Heart left ventricle (tissue), 16 donors: ENCODE measurements at places on chromosomes 6 and 20. TPM values are rescaled to one million over a fixed set of nuclear protein-coding genes. Genes with fewer than 3 reads are reported as not detected.

DNA sequence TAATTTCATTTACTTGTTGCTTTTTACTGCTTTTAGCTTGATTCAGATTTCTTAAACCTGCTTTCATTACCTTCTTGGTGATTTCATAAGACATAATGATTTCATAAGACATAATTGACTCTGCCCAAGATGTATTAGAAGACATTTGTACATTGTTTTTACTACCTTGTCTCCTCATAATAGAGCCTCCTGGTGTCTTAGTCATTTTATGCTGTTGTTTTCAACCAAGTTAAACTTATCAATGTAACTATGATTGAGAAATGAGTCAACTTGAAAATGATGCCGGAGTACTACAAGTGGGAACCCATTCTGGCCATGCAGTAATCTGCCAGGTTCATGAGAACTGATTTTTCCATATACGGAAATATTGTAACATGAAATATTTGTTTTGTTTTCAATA is 573.6 kb downstream of the MMUT start:
- no peak for DNase-seq

The RGS17 gene
- 0.23 TPM for total RNA-seq

GRCh38 chr20:5848711-5849505 is 98.7 kb downstream of the SHLD1 start:
- DNase-seq, result no peak

GRCh38 chr6:53866226-53866625 is 71.4 kb downstream of the LRRC1 start:
- DNase-seq, result no peak

The MATN4 gene
- not detected for total RNA-seq

DNA sequence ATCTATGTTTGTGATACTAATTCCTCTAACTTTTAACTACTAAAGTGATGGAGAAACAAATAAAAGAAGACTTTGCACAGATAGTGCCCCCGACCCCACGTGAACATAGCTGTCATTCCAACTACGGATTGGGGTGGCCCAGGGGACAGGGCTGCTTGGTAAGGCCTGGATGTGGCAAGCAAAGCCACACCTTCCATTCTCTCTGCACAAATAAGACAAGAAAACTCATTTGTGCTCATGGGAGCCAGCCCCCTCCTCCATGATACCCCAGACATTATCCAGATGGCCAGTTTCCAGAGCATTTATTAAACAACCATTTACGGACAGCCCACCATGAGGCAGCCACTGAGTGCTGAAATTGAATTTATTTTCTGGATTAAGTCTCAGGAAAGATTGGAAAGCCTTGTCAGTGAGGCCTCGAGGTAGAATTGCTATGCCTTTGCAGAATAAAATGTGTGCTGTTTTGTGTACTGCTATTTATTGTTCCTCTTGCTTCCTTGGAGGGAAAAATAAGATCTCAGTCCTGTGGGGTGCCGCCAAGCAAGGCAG is 151.2 kb downstream of the UNC5CL start:
- no peak for DNase-seq

GRCh38 chr6:45736134-45736533 is 279.5 kb downstream of the CLIC5 start:
- DNase-seq, result no peak

The TMEM244 gene
- not detected for total RNA-seq

DNA sequence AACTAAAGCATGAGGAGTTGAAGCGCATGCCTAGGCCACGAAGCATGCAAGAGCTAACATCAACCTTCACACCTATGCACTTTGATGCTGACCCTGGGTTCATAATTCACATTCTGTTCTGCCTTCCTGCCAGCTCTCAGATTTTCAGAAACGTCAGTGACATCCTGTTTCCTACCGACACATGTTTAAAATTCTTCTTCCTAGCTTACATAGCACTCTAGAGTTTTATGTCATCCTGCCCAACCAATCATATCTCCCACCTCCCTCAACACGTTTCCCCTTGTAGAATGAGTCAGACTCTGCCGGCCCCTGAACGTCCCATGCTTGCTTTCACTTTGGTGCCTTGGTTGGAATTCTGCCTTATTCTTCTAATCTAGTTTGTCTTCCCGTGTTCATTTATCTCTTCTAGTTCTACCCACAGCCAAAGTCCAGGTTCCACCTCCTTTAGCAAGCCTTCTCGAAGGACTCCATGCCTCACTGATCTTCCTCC is 97.2 kb upstream of the MAP7 start:
- DNase-seq, result peak; percentile 38

DNA sequence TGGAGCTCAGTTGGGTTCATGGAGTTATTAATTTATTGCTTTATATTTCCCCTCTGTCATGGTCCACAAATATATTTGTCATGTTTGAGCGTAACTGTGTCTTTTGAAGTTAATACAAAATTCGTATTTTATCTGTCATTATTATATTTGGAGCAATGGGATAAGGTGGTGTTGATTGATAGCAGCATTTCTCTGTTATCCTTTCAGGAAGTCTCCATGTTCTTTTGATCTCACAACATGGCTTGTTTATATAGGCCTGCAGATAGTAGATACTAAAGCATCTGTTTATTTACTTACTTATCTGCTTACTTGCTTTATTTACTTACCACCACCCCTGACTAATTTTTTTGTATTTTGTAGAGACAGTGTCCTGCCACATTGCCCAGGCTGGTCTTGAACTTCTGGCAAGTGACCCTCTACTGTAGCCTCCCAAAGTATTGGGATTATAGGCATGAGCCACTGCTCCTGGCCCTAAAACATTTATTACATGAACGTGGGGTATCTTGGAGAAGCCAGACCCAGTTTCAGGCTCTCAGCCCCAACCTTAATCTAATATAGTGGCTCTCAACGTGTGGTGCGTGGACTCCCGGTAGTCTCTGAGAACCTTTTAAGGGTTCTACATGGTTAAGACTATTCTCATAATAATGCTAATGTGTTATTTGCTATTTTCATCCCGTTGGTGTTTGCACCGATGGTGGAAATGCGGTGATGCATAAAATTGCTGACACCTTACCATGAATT is 104.2 kb downstream of the NCOA3 start:
- DNase-seq, result no peak

The SAMHD1 gene
- 164 TPM for total RNA-seq

The IL20RA gene
- total RNA-seq, result 6.9 TPM

The KCNK16 gene
- not detected for total RNA-seq

The TTBK1 gene
- total RNA-seq, result 0.27 TPM

DNA sequence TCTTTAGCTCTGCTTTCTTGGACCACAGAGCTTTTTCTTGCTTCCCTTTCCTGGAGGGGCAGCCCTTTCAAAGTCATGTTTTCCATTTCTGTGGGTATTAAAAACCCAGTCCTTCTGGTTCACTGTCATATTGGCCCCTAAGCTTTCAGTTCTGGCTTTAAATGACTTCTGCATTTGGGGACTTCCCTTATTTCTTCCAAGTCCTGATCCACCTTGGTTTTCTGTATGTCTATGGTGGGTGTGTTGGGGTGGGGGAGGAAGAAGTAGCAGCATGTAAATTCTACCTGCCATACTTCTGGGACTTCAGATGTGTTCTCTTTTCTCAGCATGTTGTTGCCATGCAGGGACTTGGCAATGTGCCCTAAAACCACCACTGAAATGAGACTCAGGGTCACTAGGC is 77.1 kb upstream of the EMILIN3 start:
- no peak for DNase-seq

GRCh38 chr6:41578217-41579087 is 32.3 kb downstream of the FOXP4 start:
- DNase-seq, result no peak

The KCNQ2 gene
- not detected for total RNA-seq

DNA sequence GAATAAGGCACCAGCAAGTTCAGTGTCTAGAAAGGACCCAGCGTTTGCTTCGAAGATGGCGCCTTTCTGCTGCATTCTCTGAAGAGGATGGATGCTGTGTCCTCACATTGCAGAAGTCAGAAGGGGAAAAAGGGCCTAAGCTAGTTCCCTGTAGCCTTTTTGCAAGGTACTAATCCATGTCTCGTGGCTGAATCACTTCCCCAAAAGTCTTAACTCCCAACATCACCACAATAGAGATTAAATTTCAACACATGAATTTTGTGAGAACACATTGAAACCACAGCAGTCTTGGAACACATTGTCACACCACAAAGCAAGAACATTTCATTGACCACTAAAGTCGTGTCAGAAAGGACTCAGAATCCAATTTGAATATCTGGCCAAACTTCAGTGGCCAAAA is 42.1 kb downstream of the KLHL31 start:
- no peak for DNase-seq

GRCh38 chr20:2742431-2742830 is 49.9 kb downstream of the EBF4 start:
- no peak for DNase-seq

DNA sequence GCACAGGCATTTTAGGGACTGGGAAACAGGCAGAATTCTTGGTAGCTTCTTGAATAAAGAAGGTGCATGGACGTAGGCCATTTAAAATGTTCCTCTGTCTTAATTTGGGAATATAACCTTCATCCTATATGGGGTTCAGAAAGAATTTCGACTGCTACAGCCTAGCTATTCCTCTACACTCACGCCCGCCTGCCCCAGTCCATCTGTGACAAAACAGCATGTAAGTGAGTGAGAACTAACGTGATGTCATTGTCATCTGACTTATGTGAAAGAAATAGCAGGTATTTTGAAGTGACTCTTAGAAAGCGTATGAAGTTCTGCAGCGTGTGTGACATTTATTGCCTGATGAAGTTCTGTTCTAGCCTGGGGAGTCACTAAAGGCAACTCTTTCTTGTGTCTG is 52.2 kb upstream of the SLC22A1 start:
- DNase-seq, result no peak

- DNase-seq, result no peak
These were observed 42.8 kb upstream of the UBR2 start for GRCh38 chr6:42520786-42521607.

The OPN5 gene
- not detected for total RNA-seq

GRCh38 chr6:33076406-33076934 is 680 bp downstream of the HLA-DPB1 start:
- no peak for DNase-seq

DNA sequence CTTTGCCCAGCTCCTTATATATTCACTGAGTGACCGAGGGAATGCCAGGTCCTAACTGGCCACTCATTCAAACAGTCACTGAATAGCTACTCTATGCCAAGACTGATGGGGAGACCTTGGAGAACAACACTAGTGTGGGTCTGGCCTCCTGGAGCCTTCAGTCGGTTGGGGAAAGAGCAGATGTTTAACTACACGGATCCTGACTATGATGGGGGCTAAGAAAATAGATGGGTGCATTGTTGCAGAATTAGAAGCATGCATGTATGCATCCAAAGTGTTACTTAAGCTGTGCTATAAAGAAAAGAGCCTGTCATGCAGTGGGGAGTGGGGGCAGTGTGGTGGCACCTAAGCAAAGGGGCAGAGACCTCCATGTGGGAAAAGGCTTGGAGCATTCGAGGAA is 6.5 kb downstream of the FKBP1A start:
- DNase-seq, result no peak

DNA sequence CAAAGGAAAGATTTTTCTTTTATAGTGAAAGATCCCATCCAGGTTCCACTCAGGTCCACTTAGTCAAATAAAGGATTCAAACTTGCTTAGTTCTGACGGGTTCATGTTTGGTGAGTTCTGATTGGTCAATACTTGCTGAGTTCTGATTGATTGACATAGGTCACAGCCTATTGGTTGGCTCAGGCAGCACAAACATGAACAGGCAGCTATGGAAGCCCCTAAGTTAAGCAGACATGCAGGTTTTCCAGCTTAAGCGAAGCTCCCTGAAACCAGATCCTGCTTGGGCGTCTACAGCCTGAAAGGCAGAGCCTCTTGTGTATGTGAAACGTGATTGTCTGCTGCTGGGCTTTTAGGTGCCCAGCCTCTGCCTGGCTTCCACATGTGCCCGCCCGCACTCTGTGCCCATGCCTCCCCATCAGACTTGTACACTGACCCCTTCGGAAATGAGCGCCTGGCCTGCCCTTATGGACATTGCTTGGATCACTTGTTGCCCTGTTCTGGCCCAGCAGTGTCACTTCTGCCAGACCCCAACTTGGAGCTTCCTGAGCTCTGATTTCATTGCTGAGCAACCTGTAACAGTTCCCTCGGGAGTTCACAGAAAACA is 45.4 kb upstream of the ECI2 start:
- DNase-seq, result no peak

The LY6G6C gene
- not detected for total RNA-seq

DNA sequence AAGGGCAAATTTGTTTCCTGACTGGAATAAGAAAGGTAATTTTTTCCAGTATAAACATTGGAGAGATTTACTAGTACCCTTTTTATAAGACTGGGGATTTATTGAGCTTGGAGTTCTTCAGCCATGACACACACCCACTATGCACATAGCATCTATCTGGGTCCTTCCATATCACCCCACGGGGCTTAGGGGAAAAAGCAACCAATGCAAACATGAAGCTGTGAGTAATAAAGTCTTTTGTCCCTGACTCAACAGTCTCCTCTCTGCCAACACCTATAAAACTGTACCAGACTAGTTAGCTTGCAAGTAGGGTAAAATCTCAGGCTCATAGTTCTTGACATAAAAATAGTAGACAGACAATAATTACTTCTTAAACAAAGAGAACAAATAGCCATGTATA is 23.4 kb downstream of the COL21A1 start:
- DNase-seq, result no peak

DNA sequence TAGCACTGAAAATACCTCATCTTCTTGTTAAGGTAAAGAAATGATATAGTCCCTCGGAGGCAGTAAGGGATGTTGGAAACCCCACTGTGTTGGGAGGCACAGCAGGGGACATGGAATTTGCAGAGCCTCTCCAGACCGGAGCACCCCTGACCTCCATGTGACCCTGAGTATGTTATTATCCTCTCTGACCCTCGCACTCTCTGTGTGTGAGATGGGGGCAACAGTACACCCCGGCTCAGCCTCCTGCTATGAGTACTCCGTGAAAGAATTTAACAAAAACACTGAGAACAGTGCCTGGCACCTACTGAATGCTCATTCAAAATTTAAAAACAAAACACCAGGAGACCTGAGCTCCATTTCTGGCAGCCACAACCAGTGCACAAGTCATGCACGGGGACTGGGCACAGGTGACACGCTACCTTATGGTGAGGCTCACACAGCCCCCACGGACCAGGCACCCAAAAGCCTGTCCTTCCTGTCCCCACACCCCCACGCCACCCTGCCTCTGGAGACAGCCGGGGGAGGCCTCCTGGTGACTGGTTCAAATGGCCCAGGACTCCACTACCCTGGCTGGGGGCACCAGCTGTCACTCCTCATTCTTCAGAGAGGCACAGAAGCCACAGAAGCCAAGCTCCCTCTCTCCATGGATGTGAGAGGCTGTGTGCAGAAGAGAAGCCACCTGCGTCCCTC is 6.1 kb downstream of the NINL start:
- DNase-seq, result no peak

- no peak for DNase-seq
These were observed 38.4 kb upstream of the BCAS1 start for GRCh38 chr20:54108817-54109216.

The CYP39A1 gene
- total RNA-seq, result 5.2 TPM

The BEND3 gene
- total RNA-seq, result 1.3 TPM
